ENCODE measurements at places on chromosomes 7 and 10. TPM values are rescaled to one million over a fixed set of nuclear protein-coding genes. Genes with fewer than 3 reads are reported as not detected.

- no peak for DNase-seq
These were observed 26.4 kb downstream of the YAE1 start for GRCh38 chr7:39592586-39592985.

GRCh38 chr7:48551652-48552051 is 372.7 kb upstream of the CDC14C start:
- DNase-seq = no peak

Gene TEX47
- total RNA-seq = not detected

Gene MINPP1
- 14.2 TPM for total RNA-seq

Gene AKR1C4
- not detected for total RNA-seq

Gene GPC2
- total RNA-seq = 9.3 TPM

GRCh38 chr7:157472311-157473050 is 135.7 kb downstream of the DNAJB6 start:
- DNase-seq = no peak

DNA sequence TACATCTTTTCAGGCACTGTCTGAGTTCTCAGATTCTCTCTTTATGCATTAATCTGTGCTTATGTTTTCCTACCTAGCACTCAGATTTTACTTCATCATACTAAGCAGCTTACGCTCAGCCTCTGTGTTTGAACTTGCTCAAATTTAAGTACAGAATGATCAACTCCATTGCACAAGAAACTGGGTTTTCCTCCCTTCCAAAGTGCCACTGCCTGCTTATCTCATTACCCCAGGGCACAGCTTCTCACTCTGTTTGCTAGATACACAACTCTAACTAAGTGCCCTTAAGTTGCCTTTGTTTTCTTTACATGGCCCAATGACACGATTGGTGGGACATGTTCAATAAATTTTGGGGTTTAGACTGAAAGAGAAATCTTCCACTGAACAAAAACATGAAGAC is 267.7 kb downstream of the GFRA1 start:
- no peak for DNase-seq

DNA sequence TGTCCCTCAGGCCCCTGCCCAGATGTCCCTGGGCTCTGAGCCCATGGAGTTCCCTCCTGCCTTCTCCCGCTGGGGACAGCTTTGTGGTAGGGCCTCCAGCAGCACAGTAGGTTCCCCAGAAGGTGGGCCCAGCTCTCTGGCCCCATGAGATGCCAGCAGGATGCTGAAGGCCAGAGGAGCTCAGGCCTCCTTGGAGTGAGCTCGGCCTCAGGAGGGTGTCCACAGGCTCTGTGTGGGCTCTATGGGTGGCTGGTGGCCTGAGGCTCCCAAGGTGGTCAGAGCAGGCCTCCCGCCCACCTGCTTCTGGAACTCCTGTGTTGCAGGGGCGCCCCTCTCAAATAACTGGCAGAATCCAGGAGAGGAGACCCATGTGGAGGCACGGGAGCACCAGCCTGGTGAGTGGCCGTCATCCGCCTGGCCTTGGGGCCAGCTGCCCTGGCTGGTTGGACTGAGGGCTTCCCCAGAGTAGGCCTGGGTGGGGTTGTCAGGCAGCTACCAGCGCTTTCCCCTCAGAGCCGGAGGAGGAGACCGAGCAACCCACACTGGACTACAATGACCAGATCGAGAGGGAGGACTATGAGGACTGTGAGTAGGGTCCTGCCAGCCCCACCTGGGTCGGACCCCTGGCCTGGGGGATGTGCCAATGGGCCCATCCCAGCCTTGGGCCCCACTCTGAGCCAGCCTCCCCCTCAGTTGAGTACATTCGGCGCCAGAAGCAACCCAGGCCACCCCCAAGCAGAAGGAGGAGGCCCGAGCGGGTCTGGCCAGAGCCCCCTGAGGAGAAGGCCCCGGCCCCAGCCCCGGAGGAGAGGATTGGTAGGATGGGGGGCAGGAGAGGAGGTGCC is 3.2 kb downstream of the AEBP1 start:
- no peak for DNase-seq

DNA sequence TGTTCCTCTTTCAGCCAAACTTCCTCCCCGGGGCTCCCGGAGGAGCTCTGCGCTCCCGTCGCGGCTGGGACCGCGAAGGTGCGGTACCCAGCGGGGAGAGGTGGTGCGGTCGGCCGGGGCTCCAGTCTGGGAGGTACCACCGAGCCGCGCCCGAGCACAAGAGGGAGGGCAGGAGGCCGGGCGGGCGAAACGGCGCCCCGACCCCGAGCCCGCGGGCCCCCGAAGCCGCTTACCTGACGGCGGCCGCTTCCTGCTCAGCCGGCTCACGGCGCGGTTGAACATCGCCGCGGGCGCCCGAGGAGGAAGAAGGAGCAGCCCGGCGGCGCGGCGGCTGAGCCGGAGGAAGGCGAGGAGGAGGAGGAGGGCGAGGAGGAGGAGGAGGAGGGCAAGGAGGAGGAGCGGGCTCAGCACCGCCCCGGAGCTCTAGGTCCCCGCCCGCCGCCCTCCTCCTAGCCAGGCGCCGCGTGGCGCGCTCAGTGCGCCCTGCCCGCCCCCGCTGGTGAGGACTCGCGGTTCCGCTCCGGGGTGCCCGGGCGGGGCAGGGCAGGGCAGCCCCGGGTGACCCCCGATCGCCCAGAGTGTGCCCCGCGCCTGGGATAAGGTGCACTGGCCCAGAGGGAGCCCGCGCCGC is at the start of gene RGS10:
TSS of gene RGS10 (minus strand) at position 363 of the 631 bp plus-strand sequence. CDS start at position 282, 81 bp downstream.
- peak; percentile 80 for DNase-seq

DNA sequence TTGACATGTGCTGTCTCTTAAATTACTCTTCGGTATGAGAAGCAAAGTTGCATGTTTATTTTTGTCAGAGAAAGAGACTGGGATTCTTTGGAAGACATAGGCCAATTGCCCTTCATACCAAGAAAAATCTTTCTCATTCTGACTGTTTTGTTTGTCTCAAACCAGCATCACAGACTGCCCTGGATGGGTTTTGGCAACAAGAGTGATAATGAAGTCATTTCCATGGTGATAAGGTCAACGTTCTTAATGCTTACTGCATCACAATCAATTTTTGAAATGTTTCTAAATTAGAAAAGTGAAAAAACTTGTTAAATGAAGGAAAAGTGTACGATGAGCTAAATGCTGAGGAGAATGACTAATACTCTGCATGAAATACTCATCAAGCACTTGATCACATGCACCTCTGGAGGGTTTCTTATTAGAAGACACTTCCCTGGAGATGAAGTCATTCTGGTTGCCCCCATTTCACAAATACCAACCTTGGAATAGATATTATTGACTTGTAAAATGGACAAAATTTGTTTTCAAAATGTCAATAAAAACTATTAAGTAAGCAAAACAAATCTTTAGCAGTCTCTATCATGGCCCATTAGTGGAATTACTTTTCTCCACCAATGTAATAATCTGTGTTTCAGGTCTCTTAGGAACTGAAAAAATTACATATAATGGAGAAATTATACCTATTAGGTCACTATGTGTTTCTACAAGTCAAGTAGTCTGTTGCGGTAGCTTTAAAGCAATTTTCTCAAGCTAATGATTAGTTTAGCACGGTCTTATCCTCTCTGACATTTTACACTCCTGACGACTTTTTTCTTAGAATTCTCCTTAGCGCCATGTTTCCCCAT is 19.9 kb upstream of the SEC61G start:
- DNase-seq = no peak

- no peak for DNase-seq
These were observed 6.9 kb downstream of the BAZ1B start for GRCh38 chr7:73515178-73515577.

- no peak for DNase-seq
These were observed 90.7 kb downstream of the COL13A1 start for GRCh38 chr10:69892406-69892805.

DNA sequence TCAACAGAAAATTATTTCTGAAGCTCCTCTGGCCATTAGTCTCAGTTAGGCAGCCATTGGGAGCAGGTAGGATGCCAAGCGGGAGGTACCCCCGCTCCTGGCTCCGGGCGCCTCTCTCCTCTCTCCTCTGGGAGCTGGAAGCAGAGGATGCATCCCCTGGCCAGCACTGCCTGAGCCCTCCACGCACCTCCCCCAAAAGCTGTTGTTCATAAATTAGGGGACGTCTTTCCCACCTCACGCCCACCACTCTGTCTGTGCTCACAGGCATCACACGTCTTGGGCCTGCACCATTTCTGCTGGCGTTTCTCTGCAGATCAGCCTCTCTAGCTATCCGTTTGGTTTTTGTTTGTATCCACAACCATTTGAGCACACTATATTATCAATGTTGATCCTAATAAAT is 609.0 kb upstream of the FOXK1 start:
- no peak for DNase-seq

DNA sequence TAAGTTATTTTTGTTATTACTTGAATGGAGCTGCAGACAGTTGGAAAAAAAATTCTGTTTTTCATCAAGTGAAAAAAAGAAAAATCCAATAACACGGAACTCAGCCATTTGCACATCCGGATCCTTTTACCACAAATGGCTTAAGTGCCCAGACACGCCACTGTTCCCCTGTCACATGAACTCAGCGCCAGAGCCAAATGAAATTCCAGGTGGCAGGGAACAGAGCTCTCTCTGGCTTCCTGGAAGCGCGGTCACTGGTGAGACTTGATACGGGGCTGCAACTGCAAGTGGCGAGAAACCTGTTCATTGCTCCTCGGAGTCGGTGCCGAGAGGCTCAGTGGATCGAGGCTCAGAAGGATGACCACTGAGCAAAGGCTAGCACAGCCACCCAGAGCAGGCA is 60.8 kb upstream of the NPTX2 start:
- no peak for DNase-seq

Gene SPDYE16
- not detected for total RNA-seq

DNA sequence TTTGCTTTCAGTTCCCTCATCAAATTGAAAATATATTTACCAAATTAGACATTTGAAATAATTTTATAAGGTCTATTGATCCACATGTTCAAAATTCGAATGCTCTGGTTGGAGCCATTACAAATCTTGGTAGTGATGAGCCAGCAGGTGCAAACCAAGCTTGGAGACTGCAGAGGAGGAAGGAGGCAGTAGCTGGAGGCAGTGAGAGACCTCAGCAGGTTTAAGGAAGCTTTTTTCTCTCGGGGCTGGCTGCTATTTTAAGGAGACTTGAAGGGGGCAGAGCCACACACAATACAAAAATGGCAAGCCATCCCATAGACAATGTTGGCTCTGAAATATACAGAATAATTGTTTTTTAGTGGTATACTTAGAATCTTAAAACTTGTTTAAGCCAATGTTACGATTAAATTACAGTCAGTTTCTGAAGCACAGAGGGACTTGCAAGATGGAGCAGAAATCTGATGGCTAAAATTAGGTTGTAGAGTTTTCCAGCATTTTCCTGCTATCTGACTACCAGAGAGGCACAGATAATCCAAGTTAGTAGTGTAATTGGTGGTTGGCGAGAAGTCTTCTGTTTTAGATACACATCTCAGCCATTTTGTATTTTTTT is 185.8 kb downstream of the SNX10 start:
- DNase-seq = no peak

- no peak for DNase-seq
These were observed 129.9 kb downstream of the EBF3 start for GRCh38 chr10:129833994-129834739.

Gene SRRM3
- total RNA-seq = 15.9 TPM

GRCh38 chr7:117445206-117445605 is 17.9 kb upstream of the ASZ1 start:
- DNase-seq = no peak

Gene SLC16A9
- total RNA-seq = 18.2 TPM

Gene SYCE1
- total RNA-seq = not detected

GRCh38 chr7:80204919-80205318 is 70.3 kb downstream of the GNAI1 start:
- no peak for DNase-seq

Gene HOXA11
- total RNA-seq = 32.4 TPM

- no peak for DNase-seq
These were observed 1.3 kb upstream of the PPIF start for GRCh38 chr10:79346012-79346340.

Gene HOXA2
- 1.8 TPM for total RNA-seq

DNA sequence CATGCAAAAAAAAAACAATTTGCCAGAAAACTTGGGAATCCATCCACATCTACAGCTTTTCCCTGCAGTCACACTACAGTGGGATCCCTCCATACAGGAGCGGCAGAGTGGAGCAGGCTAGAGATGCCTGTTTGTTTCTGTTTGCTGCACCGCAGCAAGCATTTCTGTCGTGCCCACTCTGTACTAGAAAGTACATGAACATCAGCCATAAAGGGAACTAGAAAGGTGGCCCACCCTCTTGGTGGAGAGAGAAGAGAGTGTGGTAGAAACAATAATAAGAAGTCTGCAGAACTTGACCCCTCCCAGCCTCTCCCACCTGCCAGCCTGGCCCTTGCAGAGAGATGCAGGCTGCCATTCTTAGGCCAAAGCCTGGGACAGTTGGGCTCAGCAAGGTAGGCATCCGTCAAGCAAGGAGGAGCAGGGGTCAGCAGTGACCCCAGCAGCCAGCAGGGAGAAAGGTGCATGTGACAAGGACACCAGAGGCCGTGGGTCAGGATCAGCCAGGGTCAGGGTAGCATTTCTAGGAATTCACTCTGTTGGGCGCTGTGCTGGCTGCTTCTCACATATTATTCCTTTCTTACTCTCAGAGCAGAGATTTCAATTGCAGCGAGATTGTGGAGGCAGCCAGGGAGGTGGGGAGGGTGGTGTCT is 171.8 kb downstream of the EGFR start:
- no peak for DNase-seq

DNA sequence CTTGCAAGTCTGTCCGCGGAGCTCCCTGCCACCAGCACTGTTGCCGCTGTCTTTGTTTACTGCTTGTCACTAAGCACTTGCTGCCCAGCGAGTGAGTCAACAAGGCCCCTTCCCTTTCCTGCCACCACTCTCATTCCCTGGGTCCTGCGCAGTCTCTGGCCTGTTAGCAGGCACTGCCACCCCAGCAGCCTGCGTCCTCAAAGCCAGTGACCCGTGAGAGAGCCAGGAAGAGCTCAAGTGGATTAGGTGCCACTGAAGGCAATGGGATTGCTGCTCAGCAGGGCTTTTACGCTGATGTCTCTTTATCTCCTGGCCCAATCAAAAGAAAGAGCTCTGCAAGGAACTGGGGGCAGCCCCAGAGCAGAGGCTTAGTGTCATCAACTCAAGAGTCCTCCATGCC is at the start of gene FRMPD2:
TSS of gene FRMPD2 (minus strand) at position 61 of the 400 bp plus-strand sequence. CDS start 129 bp downstream, outside the sequence.
- no peak for DNase-seq

- no peak for DNase-seq
These were observed 793.1 kb upstream of the AUTS2 start for GRCh38 chr7:68805159-68805558.

- DNase-seq = no peak
These were observed 115.3 kb downstream of the PTPN20 start for GRCh38 chr10:47026301-47027107.

Gene LIPF
- total RNA-seq = 0.88 TPM

Gene TRIM56
- total RNA-seq = 73.0 TPM

Gene CAMK2B
- total RNA-seq = not detected

GRCh38 chr7:16991551-16991950 is 109.8 kb upstream of the AGR3 start:
- DNase-seq = no peak

DNA sequence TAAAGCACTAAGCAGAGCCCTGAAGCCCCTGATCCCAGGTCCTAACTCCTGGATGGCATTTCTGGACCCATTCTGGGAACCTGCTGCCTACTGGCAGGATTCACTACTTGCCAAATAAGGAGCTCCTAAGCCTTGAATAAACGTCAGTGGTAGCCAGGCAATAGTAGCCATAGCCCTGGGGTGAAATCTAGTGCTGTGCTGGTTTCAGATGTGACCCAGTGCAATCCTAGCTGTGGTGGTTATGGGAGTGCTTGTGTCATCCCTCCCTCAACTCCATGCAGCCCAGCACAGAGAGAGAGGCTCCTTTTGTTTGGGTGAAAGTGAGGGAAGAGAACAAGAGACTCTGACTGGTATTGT is 43.7 kb downstream of the PCLO start:
- no peak for DNase-seq

GRCh38 chr7:80186721-80187120 is 52.1 kb downstream of the GNAI1 start:
- DNase-seq = no peak

- DNase-seq = no peak
These were observed 45.0 kb downstream of the GRID1 start for GRCh38 chr10:86321568-86321967.

All from uterus (tissue), 4 donors.